ENCODE measurements at places on chromosomes 5 and 9.

DNA sequence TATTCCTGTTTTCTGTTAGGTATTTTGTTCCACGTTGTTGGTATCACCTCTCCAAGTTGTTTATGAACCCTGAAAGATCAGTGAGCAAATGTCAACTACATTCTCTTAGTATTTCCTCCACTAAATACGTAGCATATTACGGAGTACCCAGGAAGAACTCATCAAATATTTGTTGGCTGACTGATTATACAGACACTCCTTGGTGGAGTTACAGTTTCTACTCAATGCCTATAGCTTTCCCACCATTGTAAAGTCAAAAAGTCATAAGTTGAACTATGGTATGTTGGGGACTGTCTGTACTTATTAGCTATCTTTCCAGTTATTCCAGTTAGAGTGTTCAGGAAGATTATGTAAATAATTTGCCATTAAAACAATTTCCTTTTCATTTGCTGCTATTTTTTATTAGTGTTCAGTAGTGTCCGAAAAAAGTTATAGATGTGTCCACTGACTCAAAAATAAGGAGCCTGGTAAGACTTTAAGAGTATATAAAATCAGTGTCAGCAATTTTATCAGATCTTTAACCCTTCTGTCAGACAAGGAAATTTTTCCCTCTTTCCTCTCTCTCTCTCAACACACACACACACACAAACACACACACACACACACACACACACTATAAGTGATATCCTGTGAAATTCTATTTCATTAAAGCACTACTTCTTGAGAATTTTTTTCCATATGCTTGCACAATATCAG, 6.8 kb upstream of the APBA1 start:
- no peak for DNase-seq

DNA sequence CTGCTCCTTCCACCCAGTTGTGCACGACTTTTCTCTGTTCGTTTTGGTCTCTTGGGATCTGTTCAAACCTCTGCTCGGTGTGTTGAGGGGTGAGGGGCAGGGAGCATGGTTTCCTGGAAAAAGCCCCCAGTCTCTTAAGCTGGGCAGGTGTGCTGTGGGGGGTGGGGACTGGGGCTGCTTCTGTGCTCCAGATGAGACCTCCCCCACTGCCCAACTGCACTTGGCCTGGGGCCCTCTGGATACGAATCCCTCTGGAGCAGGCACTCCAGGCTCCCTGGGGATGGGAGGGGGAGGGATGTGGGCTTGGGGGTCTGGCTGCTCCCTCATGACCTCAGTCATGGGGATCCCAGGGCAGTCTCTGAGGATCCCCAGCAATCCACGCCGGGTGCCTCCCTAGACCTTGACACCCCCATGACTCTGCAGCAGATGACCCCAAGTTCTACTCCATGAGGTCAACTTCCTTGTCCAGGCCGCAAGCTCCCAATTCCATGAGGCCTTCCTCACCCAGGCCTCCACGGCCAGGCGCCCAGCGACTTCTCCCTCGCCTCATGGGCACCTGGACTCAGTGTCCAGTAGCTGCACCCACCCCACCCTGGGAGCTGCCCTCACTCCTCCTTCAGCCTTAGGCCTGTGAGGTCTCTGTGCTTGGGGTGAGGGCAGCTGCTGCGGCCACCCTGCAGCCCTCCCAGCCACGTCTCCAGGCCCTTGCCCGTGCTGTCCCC, 5.9 kb upstream of the AHRR start:
- DNase-seq = no peak

- no peak for DNase-seq
Observed at GRCh38 chr5:36311956-36312355, 10.3 kb upstream of the RANBP3L start.

DNA sequence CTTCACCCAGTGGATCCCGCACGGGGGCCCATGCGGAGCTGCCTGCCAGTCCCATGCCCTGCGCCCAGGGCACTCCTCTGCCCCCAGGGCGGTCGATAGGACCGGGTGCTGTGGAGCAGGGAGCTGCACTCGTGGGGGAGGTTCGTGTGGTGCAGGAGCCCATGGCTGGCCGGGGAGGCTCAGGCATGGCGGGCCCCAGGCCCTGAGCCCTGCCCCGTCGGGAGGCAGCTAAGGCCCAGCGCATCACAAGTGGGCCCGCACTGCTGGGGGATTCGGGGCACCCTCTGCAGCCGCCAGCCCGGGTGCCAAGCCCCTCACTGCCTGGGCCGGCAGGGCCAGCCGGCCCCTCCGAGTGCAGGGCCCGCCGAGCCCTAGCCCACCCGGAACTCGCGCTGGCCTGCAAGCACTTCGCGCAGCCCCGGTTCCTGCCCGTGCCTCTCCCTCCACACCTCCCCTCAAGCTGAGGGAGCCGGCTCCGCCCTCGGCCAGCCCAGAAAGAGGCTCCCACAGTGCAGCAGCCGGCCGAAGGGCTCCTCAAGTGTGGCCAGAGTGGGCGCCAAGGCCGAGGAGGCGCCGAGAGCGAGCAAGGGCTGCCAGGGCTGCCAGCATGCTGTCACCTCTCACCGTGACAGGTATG, 221.1 kb upstream of the RORB start:
- DNase-seq = no peak

GRCh38 chr9:128702445-128702948, at the start of gene PKN3:
Gene PKN3 (plus strand): TSS chr9:128702503. CDS start chr9:128702916, 413 bp downstream.
- peak; percentile 78 for DNase-seq

GRCh38 chr5:107294211-107294550, 376.6 kb downstream of the EFNA5 start:
- DNase-seq = no peak

DNA sequence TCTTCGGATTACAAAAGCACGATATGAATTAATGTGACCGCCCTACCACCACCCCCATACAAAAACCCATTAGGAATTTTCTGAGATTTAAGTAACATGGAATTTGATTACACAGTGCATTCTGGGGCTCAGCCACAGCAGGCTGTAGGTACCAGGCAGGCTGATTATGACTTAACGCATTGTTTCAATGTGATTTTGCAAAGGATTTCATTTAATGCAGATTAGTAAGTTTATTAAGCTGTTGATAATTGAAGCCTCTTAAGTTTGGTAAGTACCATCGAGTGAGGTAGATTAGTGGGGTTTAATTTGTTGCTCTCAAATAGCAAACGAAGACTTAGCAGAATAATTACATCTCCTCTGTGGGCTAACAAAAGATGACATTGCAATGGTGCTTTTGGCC, 240.1 kb downstream of the TRPM3 start:
- DNase-seq = no peak

GRCh38 chr5:168314735-168315411, 23.4 kb downstream of the WWC1 start:
- DNase-seq = no peak

DNA sequence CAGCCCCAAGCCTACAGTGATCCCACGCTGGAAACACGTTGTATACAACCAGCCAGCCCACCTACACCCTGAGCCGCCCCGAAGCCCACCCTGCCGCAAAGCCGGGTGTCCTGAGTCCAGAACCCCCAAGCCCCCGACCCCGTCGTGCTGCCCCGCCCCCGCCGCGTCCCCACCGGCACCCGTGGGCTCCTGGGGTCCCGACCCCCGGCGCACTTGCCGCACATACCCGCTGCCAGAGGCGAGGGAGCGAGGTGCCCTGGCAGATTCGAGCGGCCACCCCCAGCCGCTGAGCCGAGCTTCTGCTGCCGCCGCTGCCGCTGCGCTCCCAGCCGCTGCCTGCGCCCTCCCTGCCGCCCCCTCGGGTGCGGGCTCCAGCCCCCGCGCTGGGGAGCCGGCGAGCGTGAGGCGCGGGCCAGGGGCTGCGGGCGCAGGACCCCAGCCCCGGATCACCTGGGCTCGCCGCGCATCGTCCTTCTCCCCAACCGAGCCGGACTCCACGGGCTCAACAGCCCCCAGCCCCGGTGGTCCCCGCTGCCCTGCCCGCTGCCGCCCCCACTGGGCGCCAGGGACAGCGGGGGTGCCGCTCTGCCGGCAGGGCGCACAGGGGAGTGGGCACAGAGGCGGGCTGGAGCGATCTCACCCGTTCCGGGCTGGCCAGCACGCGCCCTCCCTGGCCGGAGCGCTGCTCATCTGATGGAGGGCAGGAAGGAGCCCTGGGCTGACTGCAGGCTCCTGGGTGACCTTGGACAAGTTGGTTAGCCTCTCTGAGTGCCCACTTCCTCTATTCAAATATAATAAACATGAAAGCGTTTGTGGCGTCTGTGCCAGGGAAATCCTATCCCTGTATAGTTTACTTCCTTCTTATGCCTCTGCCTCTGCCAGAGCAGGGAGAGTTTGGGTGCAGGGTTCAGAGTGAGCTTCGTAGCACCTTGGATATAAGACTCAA, at the start of gene HTR4:
HTR4 (minus strand) TSS at position 692 of the 946 bp plus-strand sequence. CDS start 17,513 bp downstream, outside the sequence.
- DNase-seq = no peak

DNA sequence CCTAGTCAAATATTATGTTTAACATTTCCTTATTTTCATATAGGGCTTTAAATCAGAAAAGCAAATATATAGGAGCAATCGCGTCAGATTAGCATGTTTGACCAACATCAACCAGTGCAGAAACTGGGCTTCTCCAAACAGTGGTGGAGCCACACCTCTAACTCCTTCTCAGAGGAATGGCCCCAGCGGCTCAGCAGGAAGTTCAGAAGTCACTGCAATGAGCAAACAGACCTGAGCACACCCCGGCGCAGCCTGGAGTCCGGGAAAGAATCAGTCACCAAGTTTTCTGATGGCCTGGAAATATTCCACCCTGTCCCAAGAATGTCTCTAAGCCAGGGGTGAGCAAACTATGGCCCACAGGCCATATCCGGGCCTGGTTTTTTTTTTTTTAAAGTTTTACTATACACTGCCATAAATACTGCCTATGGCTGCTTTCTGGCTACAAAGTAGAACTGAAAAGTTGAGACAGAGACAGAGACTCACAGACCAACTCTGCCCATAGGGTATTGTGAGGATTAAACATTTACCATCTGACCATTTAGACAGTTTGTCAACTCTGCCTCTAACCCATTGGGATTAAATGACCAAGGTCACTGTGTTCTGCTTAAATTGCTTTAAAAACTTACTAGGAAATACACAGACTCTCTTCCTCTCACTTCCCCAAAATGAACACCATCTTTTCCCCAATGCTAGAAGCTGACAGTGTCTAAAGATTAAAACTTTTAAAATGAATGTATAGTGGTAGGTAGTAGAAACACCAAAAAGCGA, 5.4 kb downstream of the GOLM1 start:
- no peak for DNase-seq

DNA sequence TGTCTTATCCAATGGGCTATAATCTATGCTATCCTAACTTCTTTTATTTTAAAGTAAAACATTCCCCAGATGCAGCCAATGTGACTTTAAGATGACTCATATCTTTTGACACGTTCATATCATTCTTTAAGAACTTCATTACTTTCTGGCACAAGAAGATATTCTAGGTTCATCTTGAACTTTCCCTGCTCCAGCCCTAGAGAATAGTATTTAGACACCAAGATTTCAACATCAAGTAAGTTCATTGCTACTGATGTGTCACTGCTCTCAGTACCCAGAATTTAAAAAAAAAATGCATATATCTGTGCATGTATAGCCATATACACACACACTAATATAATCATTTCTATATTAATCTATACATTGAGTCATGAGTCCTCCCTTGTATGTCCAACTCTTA, 175.2 kb downstream of the SAXO1 start:
- DNase-seq = no peak

- no peak for DNase-seq
Observed at GRCh38 chr5:14165375-14166106, 22.4 kb downstream of the TRIO start.

DNA sequence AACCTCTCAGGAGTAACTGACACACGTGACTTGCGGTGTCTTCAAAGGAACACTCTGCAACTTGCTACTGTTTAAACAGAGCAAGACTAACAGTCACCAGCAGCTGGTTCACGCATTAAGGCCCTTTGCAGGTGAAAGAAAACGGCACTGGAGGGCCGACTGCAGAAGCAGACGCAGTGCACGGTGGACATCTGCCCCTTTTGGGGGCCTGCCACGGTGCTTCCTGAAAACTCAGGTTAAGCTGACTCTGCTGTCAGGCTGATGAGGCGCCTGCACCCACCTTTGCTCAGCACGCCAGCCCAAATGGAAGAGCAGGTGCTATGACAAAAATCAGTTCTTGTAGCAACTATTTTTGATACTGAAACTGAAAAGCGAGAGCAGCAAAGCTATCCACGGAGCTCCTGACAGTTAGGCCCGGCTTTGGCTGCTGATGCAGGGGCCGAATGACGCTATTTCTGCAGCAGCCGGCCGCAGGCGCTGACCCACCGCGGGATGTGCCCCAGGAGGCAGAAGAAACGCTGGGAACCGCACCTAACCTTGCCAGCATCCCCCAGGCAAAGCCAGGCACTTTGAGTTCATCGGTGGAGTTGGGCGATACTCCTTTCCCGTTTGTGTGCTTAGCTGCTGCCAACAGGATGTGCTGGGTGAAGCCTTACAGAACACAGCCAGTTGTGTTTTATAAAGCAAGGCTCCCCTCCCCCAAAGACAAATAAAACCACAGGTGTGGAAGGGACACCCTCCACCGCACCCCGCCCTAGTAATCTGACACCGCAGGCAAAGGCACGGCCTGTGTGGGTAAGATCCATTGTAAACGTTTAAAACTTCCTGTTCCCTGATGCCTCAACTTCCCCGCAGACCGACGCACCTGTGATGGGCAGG, 21.1 kb upstream of the TERT start:
- DNase-seq = no peak

DNA sequence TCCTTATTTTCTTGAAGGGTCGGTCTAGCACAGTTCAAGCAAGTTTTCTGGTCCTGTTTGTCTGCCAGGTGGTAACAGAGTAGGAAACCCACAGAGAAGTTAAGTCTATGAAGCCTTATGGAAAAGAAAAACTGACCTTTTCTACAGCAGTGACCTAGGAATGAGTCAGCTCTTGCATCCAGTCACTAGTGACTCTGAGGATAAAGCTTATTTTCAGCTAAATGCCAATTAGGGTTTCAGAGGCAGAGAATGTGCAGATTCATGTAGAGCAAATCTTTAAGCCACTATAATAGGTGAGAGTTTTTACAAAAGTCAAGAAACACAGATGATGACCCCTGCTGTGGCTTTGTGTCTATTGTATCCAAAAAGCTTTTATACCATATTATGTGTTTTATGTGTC, 100.7 kb downstream of the CWC27 start:
- DNase-seq = no peak

- no peak for DNase-seq
Observed at GRCh38 chr5:139982157-139982974, 60.7 kb downstream of the NRG2 start.

GRCh38 chr5:90264689-90265544, 144.6 kb downstream of the CETN3 start:
- DNase-seq = peak; percentile 9

GRCh38 chr9:82234160-82234943, 245.8 kb downstream of the SPATA31D1 start:
- DNase-seq = no peak

GRCh38 chr9:92728831-92729734, 35.5 kb downstream of the BICD2 start:
- DNase-seq = no peak

- DNase-seq = no peak
Observed at GRCh38 chr9:130995086-130996011, 13.6 kb upstream of the LAMC3 start.
